ENCODE measurements at places on chromosomes 11 and 22.

DNA sequence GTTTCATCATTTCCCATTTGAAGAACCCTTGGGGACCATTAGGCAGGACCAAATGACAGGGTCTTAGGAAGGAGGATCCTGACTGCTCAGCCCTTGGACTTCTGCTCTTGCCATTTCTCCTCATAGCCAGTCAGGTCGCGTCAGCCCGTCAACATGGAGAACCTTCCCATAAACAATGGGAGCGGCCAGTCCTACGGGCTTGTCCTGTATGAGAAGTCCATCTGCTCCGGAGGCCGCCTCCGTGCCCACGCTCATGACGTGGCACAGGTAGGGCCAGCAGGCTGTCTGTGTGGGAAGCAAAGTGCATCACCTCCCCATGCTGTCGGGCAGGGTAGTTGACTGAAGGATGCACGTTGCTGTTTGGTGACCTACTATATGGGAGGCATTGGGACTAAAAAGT lies 19.6 kb upstream of the GLB1L2 start:
- DNase-seq, result no peak

DNA sequence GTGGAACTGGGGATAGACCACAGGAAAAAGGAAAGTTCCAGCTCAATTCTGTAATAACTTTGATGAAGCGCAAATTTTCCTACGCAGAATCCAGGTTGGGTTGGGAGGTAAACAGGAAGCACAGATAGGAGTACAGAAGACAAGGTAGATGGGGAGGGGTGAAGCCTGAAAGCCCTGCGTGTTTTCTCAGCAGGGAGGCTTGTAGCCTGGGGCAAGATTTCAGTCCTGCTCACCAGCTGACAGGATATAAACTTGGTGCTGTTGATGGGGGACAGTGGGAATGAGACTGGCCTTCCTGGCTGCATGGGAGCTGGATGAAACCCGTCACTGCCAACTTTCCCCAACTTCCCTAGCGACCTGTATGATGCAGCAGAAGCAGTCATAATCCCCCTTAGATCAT lies 114.9 kb downstream of the ARHGAP32 start:
- DNase-seq, result no peak

DNA sequence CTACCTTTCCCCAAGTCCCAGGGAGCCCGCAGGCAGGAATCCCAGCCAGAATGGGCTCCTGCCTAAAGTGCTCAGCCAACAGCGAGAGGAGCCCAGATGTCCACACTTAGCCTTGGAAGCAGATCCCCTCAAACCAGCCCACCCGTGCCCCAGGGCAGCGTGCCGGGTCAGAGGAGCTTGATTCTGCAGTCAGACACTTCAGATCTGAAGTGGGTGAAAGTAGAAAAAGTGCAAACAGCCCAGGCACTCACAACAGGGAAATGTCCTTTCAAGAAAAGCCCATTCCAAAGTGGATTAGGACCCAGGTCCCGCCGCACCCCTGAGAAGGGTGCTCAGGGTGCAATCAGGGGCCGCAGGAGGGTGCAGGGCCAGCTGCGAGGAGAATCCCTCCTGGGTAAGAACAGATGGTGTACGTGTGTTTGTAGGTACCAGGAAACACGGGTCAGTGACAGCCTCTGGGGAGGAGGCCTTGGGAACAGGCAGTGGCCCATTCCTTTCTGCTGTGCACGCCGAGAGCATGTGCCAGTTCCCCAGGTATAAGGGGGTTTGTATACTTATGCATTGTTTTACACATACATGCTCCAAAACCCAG lies 17.7 kb downstream of the ELFN2 start:
- no peak for DNase-seq

DNA sequence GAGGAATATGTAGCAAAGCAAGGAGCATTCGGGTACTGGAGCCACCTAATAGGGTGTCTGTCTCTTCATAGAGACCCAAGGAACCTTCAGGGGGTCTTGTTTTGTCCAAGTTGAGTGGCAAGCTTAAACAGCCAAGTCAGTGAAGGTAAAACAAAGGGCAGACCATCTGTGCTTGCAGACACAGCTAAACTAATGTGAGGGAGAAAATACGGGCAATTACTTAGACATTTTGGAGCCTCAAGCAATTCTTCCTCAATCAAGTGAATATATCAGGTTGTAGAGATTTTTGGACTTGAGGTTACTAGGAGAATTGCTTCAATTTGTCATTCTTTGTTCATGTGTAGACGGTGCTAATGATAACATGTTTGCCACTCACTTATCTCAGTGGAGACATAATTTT lies 148.2 kb upstream of the ARHGAP20 start:
- no peak for DNase-seq

DNA sequence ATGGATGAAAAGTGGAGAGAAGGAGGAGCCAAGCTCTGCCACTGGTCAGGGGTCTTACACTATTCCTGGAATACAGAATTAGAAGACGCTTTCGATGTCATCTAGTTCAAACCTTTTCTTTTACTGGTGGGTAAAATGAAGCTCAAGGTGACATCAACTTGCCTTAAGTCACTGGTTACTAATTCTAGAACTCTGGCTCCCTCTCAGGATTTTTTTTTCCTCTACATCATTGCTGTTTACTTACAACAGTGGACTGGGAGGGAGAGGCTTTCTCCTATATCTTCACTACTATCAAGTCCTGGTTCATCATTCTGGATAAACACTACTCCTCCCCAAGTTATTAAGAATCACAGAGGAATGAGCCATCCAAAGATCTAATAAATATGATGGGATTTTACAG lies 82.9 kb downstream of the ETS1 start:
- DNase-seq, result no peak

GRCh38 chr11:86954269-86955110 lies 705 bp downstream of the FZD4 start:
- DNase-seq, result peak; percentile 19

- DNase-seq, result no peak
Observed at GRCh38 chr11:58562375-58562800, 13.3 kb downstream of the LPXN start.

- peak; percentile 65 for DNase-seq
Observed at GRCh38 chr11:6737872-6738466, 33.8 kb downstream of the OR2AG2 start.

- DNase-seq, result no peak
Observed at GRCh38 chr11:75718419-75719339, 1.0 kb downstream of the MOGAT2 start.

DNA sequence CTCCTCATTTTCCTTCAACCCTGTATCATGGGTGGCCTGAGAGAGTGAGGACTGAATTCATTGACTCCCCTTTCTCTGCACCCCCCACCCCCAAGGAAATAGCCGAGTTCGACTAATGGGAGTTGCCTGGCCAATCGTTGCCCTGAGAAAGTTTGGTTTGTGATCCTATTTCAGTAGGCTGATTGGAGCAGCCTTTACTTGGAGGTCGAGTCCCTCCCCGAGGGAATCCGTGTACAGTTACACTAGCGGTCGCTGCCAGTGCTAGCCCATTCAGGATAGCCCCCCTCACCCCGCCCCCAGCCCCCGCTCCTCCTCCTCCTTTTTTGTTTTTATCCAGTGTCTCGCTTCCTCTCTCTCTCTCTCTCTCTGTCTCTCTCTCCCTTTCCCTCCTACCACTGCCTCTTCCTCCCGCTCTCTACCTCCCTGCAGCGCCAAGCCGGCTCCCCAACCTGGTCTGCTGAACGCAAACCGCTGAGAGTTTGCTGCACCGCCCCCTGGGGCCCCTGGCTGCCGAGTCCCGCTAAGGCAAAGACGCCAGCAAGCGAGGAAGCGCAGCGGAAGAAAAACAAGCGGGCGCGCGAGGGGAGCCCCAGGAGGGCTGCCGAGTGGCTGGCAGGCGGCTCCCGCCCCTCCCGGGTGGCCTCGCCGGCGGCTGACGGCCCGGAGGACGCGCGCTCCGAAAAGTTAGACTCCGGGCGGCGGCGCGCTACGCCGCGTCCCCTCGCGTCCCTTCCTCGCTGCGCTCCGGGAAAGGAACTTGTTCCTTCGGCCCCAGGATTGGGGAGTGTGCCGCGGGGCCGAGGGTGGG lies at the start of gene GRAMD1B:
Gene GRAMD1B, plus strand, starts transcription at position 357 of the 808 bp plus-strand sequence. CDS start 524 bp downstream, outside the sequence.
- DNase-seq, result peak; percentile 89

- no peak for DNase-seq
Observed at GRCh38 chr11:72026090-72026489, 27.4 kb downstream of the IL18BP start.

DNA sequence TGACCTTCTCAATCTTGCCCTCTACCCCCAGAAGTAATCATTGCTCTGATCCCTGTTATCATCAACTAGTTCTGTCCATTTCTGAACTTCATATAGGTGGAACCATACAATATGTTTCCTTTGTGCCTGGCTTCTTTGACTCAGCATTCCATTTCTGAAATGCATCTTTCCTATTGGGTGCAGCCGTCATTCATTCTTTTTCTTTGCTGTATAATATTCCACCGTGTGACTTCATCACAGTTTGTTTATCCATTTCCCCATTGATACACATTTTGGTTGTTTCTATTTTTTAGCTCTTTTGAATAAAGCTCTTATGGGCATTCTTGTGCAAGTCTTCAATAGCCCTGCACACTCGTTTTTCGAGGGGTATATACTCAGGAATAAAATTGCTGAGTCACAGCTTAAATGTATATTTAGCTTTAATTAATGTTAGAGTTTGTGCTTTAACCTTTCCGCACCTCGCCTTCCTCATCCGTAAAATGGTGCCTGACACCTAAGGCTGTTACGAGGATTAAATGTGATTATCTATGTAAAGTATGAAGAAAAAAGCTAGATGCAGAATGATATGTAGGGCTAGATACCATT lies 491.6 kb downstream of the MIAT start:
- DNase-seq, result no peak

DNA sequence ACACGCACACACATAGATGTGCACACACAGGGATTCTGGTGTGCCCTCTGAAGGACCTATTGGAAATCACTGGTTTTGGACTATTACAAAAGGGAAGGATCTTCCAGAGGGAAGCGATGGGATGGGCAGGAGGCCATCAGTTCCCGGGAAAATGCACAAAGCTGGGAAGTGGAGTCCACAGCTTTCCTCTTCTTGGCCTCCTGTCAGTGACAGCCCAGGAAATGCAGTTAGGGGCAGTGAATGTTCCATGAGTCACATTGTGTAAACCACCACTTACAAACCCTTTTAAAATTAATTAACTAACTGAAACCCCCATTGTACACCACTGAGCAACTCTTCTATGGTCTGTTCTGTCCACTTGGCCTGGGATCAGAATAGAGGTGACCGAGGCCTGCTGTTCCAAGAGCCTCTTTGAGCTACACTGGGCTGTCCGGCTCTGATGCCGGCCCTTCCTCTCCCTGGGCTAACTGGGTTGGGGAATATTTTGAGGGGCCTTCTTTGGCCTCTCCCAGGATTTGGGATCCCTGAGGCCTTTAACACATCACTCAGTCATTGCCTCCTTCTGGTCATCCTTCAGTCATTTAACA lies 137.7 kb downstream of the FEZ1 start:
- no peak for DNase-seq

DNA sequence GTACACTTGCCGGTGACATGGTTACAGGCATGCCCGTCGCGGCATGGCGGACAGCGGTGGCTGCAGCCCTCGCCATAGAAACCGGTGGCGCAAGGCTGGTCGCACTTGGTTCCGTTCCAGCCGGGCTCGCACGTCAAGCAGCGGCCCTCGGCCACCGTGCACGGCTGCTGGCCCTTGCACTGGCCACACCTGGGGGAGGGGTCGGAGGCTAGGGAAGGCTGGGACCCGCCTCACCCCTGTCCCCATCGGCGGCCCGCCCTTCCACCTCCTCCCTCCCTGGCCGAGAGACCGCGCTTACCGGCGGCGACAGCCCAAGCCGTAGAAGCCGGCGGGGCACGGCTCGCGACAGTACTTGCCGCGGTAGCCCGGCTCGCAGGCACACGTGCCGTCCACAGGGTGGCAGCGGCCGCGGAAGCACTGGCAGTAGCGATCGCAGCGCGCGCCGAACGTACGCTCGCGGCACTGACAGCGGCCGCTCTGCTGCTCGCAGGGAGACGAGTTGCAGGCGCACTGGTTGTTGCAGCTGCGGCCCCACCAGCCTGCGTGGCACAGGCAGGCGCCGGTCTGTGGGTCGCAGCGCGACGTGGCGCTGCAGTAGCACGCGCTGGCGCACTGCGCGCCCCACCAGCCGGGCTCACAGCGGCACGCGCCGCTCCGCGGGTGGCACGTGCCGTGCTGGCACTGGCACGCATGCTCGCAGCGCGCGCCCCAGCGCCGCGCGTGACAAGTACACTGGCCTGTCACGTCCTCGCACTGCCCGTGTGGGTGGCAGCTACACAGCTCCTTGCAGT lies 6.7 kb downstream of the SCARF2 start:
- DNase-seq, result peak; percentile 74

DNA sequence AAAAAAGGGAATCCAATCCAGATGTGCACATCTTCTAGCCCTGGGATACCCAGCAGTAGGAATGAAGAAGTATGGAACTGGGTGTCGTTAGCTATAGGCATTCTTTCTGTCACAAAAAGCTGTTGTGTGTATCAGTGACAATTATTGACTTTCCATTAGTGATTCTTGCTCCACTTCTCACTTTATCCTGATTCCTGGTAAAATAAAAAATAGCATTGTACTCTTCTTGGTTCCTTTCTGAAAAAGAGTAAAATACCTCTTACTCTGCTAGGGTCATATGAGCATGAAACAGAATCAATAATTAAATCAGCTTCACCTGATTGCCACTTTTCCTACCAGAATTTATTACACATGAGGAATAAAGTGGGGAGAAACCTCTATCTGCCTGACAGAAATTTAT lies at the start of gene OR52E6:
Gene OR52E6, minus strand, starts transcription at position 101 of the 400 bp plus-strand sequence. Its CDS starts 0 bp downstream, at position 101.
- no peak for DNase-seq

DNA sequence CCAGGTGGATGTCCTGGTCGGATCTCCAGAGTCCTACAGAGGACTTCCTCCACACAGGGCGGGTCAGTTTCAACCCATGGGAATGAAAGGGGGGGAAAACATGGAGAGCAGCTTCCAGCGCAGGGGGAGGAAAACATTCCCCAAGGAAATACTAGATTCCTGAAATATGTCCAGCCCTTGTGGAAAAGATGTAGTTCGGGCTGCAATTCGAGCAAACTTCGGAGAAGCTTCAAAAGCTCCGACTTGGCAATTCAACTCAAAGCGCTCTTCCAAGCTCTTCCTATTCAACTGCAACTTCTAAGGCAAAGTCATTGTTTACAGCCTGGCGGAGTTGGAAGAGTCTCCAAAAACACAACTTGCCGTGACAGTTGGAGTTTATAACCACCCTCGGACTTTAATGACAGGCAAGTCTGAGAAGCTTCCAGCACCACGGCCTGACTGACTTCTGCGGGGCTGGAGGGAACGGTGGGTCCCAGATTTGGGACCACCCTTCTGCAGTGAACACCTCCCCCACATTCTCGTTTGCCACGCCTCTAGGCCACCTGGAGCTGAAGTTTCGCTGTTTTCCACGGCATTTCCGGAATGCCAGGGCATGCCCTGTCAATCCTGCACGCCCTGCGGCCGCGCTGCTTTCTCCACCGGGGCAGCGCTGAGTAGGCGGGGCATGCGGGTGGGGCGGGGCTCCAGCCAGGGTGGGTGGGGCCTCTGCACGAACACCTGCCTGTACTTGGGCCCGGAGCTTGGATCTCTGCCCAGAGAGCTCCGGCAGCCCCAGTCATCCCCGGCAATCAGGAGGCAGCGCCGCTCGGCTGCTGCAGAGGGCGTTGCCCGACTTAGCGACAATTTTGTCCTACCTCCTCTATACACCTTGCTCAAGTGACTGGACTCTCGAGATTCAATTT lies 49.0 kb upstream of the BIRC3 start:
- DNase-seq, result peak; percentile 91

Data from common myeloid progenitor, CD34-positive (primary cell).